Stimulated activated naive B cell treated with anti-CD40 and anti-IgM and Interleukin-4, amounts not matched to agents 10 μg/mL and 1 μg/mL and 100 μg/mL, for 72 hours (primary cell): ENCODE measurements at places on chromosomes 6 and 20.

DNA sequence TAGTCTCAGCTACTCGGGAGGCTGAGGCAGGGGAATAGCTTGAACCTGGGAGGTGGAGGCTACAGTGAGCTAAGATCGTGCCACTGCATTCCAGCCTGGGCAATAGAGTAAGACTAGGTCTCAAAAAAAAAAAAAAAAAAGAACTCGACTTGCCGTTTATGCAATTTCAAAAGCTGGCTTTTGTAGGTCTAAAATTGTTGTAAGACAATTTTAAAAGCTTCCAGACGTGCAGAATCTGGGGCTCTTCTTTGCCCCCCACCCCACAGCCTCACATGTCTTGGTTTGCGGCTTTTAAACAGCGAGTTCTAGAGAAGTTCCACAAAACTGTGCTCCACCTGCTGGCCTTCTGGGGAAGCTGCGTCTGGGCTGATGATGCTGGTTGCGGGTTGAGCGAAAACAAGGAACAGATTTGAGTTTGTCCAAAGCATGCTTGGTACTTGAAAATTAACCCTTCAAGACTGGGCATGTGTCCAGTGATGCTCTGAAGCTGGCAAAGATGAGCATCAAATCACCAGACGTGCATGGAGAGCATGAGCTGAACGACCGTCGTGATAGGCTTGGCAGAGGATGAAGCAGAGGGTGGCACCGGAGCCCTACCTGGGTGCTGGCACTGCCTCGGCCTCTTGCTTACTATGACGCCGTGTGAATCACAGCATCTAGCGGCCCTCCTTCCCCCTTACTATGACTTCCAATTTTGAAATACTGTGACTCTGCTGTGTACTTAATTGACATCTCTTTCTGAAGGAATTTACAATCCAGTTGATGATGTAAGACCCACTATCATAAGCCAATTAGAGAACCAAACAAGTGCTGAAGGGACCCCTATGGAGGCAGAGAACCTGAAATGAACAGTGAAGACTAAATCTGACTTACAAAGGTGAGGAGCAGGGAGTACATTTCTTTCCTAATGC is 171.4 kb downstream of the GMPR start:
- peak; percentile 44 for DNase-seq

DNA sequence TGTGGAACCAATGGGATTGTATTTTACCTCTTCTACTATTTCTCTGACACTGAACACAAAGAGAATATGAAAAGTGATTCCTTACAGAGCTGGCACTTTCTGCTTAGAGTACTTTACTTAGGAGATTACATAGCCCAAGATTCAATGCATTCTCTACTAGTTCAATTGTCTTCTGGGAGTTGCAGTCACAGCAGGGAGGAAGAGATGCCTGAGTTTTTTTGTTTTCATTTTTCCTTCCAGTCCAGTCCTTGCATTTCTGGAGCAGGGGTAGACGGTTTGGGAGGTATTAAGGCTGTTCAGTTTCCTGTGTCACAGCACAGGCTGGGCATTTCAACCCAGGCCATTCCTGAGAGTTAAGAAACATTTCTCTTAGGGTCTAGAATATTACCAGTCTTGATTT is 42.0 kb upstream of the SLC2A12 start:
- DNase-seq = no peak

GRCh38 chr6:52371656-52372191 is 9.8 kb downstream of the PAQR8 start:
- DNase-seq = no peak

GRCh38 chr6:166877349-166877748 is 79.0 kb downstream of the RNASET2 start:
- no peak for DNase-seq
